ENCODE measurements at places on chromosomes 3 and 15.

DNA sequence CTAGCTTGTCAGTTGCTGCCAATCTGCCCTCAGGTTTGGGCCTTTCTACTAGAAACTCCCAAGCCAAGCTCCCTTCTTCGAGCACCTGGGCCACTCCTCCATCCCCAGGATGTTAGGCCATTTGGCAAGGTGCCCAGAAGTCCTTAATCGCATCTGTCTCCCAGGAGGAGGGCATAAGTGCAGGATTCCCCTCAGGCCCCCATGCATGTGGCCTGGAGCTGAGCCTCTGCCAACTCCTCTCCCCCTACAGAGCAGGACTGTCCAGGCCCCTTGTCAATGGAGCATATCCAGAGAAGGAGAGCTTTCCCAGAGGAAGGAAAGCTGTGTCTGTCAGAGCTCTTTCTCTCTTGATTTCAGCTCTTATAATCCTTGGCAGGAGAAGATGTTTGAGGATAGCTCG lies 182.6 kb upstream of the ROPN1 start:
- no peak for DNase-seq

GRCh38 chr15:80231371-80231770 lies 20.6 kb downstream of the CTXND1 start:
- DNase-seq: no peak

DNA sequence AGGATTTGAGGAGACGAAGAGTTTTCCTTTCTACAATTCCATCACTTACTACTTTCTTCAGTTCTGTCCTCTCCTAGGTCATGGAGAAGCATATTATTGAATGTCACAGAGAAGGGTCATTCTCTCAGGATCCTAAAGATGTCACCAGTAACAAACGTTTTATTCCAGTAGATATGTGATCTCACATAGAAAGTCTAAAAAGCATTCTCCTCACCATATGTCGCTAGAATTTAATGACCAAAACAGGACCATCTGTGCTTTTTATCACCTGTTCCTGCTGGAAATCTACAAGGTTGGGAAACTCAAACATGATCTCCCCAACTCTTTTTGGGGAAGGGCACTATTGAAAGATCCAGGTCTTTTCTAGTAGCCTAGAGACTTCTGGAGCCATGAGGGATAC lies 24.0 kb upstream of the FRMD5 start:
- DNase-seq: no peak

- no peak for DNase-seq
Measured at GRCh38 chr15:45862034-45862433, 227.2 kb downstream of the SQOR start.

GRCh38 chr3:13015286-13016082 lies 57.7 kb downstream of the IQSEC1 start:
- peak; percentile 56 for DNase-seq

DNA sequence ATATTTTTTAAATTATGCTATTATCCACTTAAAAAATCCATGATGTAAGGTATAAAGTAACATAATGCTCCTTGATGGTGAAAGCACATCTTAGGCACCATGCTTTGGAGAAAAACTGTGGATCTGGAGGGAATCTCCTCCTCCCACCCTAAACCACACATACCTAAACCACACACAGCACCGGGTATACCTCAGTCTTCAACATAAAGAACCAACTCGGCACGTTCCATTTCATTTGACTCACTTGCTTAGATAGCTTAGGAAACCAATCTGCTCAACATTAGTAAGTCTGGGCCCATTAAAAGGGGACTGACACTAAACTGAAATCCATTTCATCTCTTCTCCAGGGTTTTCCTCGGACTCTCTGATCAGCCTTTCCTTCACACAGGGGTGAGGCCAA lies 945.7 kb upstream of the CFAP20DC start:
- peak; percentile 44 for DNase-seq

GRCh38 chr15:80404057-80404760 lies at the start of gene ARNT2:
ARNT2 (plus strand) TSS chr15:80404382; CDS start chr15:80404516, 134 bp downstream.
- peak; percentile 1 for DNase-seq

GRCh38 chr3:71369701-71370391 lies 213.7 kb downstream of the FOXP1 start:
- DNase-seq: no peak

DNA sequence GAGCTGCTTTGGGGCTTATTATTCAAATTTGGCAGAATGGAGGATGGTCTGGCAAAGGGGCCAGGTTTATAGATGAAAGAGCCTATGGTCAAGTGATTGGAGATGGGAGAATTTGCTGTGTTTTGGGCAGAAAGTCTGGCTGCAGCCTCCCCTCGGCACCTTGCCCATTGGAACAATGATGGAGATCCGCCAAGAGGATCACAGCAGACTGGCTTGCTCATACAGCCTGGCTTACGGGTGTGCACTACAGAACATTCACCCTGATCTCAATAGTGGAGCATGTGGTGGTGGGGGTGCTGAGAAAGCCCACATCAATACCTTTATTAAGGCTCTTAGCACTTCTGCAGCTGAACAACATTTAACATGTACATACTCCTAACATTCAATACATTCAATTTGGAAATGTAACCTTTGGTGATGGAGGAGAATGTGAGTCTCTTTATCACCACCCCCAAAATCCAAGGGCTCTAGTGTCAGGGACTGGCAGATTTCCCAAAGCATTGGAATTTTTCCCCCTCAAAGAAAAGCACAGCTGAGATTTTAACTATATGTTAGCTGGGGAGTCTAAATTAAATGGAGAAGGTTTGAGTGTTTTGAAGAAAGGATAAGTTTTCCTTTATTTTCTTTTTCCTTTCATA lies 118.4 kb upstream of the TMC3 start:
- no peak for DNase-seq

- peak; percentile 53 for DNase-seq
Measured at GRCh38 chr15:33190539-33190938, 4.0 kb downstream of the FMN1 start.

DNA sequence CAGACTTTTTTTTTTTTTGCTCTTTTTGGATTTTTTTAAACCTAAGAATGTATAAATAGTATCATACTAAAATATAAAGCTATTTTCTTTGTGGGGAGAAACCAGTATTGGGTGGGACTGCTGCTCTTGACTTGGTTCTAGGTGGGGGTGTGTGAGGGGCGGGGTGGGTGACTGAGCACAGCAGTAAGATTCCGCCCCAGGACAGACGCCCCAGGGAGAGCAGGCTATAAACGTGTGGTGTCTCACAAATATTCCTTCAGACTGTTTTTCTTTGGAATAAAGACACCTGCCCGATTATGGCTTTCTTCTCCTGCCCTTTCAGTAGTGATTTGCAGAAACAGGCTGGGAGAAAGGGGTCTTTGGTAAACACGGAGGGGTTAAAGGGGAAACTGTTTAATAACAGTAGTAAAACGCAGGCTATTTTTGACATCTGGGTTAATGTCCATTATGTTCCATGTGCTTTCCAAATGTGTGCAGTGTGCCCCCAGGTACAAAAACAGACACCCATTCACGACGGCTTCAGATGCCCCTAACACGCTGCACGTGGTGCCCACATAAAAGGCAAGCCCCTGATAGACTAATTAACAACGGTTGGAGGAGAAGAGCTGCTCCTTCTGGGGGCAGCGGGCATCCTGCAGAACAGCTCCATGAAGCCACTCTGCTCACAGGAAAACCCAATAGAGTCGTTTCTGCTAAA lies 28.6 kb upstream of the WNT5A start:
- DNase-seq: no peak

DNA sequence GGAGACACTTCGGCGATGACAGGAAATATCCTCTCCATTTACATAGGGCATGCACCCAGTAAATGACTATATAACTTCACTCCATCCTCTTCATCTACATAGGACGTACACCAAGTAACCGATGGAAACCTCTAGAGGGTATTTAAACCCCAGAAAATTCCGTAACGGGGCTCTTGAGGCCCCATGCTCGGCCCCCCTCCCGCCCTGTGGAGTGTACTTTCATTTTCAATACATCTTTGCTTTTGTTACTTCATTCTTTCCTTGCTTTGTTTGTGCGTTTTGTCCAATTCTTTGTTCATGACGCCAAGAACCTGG lies 7.5 kb upstream of the FAM107A start:
- no peak for DNase-seq

DNA sequence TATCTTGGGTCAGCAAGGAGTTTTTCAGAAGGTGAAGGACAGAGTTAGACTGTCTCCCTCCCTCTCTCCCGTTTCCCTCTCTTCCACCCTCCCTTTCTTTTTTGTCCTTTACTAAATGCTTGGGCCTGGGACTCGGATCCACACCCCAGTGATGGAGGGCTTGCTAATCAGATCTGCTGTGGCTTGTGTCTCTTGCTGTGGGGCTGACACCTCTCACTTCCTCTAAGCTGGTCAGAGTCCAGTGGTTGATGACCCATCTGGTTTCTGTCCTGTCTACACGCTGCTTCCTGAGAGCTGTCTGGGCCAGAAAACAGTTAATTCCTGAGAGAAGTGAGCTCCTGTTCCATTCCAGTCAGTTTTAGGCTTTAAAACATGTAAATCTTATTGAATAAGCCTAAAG lies 849 bp downstream of the TRAK1 start:
- DNase-seq: no peak

- DNase-seq: no peak
Measured at GRCh38 chr3:17201538-17201937, 316.8 kb downstream of the PLCL2 start.

DNA sequence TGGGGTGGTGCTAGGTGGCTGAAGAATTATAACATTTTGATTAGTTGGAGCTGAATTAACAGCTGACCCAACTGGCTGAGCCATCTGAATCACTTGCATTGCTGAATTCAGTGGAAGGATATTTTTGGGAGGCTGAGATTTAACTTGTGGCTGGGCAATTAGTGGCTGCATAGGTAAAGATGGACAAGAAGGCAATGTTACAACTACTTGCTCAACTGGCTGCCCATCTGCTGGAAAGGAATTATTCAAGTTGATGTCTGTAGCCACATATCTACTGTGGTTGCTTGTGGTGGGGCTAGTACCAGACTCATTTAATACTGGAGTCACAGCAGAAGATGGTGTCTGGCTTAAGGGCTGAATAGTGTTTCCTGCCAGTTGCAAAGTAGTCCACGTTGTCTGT lies 36.4 kb downstream of the USF3 start:
- no peak for DNase-seq

DNA sequence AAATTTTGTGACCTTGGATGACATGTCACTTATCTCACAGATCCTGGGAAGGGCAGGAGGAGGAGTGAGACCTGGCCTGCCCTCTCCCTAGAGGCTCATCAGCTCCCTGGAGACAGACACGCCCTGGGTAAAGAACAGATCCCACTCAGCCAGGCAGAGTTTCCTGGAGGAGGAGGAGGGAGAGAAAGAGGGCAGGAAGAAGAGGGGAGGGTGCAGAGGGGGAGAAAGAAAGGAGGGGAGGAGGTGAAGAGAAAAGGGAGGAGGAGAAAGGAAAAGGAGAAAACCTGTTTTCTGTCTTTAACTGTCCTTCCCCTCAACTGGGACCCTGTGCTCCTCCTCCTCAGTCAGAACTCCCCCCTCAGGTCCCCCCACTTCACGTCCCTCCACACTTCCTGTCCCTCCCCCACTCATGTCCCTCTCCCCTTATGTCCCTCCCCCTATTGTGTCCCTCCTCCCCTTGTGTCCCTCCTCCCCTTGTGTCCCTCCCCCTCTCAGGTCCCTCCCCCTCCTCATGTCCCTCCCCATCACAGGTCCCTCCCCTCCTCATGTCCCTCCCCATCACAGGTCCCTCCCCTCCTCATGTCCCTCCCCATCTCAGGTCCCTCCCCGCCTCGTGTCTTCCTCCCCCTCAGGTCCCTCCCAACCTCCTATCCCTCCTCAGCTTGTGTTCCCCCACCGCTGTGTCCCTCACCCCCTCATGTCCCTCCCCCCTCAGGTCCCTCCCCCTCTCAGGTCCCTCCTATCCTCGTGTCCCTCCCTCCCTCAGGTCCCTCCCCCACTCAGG lies 52.3 kb upstream of the CGNL1 start:
- DNase-seq: peak; percentile 5
